ENCODE measurements at places on chromosomes 2 and 18.

GRCh38 chr2:230902180-230902899 is 22.7 kb downstream of the GPR55 start:
- DNase-seq = no peak

GRCh38 chr2:121256720-121257479 is 28.1 kb downstream of the TFCP2L1 start:
- DNase-seq = no peak

DNA sequence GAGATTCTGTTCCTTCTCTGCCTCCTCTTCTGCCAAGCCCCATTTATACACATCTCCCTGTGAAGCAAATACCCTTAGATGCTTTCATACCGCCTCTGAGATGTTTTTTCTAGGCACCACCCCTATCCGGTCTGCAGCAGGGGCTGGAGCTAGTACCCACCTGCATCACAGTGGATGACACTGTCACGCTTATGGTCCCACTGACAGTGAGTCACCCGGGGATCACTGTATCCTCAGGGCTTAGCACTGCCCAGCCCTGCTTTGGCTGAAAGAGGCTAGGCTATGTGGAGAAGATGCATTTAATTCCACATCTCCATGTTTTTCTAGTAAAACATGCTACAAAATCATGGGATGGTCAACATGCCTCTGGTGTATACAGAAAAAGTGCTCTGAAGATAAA is 9.9 kb downstream of the FABP1 start:
- no peak for DNase-seq

GRCh38 chr2:144086965-144087364 is 433.0 kb downstream of the ZEB2 start:
- DNase-seq = no peak

- no peak for DNase-seq
These were observed 55.6 kb upstream of the FAM124B start for GRCh38 chr2:224457408-224458096.

- DNase-seq = no peak
These were observed 48.6 kb downstream of the TMEM18 start for GRCh38 chr2:628651-629050.

DNA sequence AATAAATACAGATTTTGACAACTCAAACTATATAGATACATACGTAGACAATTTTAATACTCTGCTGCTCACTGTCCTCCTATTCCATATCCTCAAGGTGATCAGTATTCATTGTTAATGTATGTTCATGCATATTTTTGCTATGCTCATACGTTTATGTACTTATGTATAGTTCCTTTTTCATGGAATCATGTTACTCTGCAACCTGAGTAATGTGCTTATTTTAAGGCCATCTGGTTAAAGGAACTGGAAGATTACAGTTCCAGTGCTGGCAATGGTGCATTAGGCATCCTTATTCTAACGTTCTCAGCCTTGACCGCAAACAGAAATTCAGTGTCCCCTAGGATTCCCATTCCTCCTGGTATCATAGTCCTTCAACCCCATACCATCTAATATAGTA is 385.0 kb upstream of the TNP1 start:
- no peak for DNase-seq

GRCh38 chr2:179255129-179255528 is 9.5 kb downstream of the SESTD1 start:
- no peak for DNase-seq

DNA sequence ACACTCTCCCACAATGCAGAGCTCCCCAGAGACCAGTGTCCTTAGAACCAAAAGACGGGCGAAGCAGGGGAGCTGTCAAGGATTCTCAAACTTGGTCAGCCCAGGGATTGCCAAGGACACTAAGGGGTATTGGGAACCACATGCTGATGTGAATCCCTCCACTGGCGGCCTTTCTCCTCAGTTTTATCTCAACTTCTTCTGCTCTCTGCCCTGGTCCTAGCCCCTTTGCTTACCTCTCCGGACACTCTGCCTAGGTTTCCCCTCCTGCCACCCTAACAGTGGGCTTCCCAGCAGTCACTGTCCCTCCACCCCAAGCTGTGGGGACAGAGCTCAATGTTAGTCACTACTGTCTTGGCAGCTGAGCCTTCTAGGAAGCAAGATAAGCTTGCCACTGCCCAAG is 61.1 kb downstream of the POLR1A start:
- DNase-seq = no peak

DNA sequence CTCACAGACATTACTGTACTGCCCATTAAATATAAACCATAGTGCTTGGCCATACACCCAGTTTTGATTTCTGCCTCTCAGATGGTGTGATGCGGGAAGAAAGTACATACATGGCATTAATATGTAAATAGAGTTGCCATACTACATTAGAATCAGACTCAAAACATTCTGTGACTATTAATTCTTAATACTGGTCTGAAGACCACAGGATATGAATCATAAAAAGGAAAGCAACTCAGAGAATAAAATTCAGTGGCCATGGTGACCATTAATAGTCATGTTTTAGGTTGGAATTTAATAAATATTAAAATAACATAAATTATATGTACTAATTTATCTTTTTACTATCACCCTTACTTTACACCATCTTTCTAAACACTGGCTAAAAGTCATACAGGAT is 33.0 kb upstream of the WDR75 start:
- DNase-seq = no peak

DNA sequence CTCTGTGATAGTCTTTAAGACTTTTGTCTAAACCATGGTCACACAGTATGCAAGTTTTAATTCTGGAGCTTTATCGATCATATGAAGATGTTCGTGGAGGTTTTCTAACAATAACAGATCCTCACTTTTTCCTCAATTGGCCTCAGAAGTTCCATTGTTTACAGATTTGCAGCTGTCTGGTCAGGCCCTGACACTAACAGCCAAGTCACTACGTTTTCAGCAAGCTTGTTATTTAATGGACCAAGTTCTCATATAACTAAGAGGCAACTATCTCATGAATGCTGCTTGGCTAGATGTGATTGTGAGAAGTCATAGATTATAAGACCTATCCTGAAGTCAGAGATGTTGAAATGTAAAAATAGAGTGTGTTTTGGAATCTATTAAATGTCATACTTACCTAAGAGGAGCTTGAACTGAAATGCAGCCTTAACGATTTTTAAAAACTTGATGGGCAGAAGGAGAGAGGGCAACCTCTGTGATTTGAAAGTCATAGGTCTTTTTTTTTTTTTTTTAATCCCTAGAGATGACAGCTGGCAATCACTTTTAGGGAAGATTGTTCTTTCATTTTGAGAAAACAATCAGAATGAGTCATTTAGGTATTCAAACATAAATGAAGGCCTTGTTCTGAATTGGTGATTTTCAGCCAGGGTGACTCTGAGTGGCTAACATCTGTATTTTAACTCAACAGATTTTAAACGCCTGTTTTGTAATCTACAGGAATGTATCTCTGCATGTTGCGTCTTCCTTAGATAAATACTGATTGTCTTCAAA is 48.4 kb upstream of the NEMP2 start:
- no peak for DNase-seq

- DNase-seq = no peak
These were observed 1.7 kb downstream of the TMBIM1 start for GRCh38 chr2:218290316-218291261.

GRCh38 chr2:160910681-160911080 is 249.5 kb upstream of the TANK start:
- no peak for DNase-seq

DNA sequence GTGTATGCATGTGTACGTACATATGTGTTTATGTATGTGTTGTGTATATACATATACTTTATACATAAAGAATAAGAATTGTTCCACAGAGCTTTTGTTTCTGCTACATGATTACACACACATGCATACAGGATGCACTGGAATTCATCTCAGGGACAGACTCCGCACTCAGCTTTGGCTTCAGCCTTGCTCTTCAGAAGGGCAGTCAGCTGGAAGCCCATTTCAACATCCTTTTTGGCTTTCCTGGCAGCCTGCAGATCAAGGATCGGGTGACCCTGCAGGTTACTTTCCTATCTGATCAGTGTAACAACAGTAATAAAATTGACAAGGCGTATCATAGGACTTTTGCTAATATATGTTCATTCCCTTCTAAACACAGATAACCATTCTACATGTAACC is 144.1 kb upstream of the COPS8 start:
- no peak for DNase-seq

GRCh38 chr2:41720331-41721251 is 327.2 kb upstream of the PKDCC start:
- DNase-seq = no peak

DNA sequence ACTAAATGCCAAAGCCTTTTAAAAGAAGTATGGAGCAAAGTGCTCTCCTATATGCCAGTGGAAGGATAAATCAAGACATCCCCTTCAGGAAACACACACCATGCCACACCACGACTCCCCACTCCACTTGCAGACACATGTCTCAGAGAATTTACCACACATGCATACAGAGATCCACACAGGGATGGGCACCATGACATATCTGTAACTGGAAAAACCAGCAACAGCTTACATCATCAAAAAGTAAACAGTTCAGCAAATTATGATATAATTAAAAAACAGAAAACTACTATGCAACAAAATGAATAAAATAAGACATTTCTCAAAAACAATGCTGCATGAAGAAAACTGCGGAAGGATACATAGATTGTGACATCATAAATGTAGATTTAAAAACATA is 29.6 kb downstream of the RBMS1 start:
- DNase-seq = no peak

DNA sequence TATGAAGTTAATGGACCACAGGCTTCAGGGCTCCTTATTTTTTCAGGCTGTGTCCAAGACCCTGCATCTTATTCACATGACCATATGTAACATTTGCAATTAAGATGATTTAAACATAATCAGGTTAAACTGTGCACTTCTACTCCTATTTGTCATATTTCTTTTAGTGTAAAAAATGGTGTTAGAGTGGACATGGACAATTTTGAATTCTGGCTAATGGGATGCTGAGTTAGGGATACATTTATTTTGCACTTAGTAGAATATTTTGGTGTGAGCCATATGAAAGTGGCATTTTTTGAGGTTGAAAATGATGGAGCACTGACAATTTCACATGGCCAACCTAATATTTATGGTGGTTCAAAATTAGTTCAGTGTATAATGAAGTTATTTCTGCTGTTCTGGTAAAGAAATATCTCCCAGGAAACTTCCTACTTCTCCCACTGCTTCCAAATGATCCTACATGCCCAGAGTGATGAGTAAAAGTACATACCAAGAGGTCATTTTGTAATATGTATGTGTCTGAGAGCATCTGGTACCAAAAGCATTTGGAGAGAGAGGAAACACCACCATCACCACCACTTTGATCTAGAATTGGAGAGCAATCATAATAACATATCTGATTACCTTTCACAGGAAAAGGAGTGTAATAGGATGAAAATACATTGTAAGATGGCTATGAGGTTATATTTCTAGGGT is 36.0 kb downstream of the GULP1 start:
- no peak for DNase-seq

DNA sequence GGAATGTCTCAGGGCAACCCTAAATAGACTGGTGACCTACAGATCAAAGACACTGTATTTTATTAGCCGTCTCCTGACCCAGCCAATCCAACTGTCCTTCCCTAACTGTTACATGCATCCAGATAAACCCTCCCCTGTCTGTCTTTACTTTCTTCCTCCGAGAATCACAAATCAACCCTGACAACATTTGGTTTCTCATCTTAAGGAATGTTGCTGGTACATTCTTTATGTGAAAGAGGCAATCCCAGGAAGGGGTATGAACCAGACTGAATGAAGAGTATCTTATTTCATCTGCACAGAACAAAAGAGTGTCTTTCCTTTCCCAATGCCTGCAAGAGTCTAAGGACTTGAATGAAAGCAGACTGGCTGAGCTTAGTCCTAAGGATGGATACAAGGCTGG is 113.9 kb upstream of the LTBP1 start:
- no peak for DNase-seq

DNA sequence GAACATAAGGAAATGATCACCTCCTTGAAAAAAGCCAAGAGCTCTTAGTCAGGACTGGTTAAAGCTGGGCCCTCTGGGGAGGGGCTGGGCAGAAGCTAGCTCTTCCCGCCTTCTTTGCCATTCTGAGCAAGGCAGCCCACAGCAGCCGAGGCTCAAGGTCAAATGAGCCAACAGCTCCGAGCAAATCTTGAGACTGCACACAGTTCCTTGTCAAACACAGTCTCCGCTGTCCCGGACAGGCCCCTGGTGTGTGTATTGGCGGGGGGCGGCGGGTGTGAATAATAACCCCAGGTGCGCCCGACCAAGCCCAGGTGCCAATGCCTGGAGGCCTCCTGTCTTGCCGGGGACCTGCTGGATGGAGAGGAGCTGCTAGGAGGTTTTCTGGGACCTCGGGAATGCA is 46.4 kb upstream of the ACAA2 start:
- DNase-seq = no peak

GRCh38 chr18:32711862-32712261 is 61.0 kb downstream of the KLHL14 start:
- DNase-seq = no peak

DNA sequence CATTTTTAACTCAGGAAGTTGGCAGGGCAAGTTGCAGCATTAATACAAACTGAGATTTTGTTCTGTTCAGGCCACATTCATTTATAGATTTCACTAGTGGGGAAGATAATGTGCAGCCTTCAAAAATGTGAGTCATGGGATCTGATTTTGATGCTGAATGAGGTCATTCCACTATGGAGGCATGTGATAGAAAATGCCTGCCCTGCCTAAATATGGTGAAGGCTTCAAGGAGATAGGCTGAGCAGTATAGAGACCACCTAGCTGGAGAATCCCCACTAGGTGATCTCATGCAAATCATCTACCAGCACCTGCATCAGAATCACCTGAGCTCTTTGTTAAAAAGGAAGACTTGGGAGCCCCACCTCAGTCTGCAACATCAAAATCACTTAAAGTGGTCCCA is 43.7 kb downstream of the PAX3 start:
- DNase-seq = no peak

DNA sequence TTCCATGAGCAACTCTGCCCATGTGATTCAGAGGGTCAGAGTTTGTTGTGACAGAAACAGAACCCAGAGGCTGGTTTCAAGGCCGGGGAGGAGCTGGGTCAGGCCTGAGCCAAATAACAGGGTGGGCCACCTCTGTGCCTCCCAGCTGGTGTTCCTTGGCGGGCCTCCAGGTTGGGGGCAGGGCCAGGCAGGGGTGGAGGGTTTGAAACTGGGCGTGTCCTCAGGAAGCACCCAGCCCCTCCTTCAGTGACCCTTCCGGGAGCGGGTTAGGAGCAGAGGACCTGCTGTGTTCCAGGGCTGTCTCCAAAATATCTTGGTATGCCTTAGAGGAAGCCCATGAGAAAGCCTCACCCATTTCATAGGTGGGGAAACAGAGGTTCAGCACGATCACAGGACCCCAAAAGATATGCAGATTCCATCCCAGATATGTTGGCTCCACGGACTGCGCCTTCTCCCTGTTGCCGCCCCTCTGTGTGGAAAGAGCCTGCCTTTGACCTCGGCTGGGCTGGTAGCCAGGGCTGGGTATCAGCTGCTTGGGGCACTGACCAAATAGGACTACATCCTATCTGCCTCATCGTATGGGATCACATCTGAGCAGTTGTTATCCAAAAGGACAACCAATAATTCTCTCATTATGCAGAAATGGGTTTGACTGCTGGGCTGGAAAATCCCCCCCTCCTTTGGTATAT is 74.8 kb upstream of the GLI2 start:
- no peak for DNase-seq
